ENCODE measurements at places on chromosomes 11 and 22.

GRCh38 chr11:86418917-86419316 is 44.2 kb downstream of the CCDC81 start:
- H3K27me3 ChIP-seq, result no peaks in the 10 kb centered on the region
- H3K36me3 ChIP-seq, result no peaks in the 10 kb centered on the region
- no peaks in the 10 kb centered on the region for H3K4me1 ChIP-seq
- DNase-seq, result no peak
- H3K4me3 ChIP-seq, result no peak overlapping the region
- H3K27ac ChIP-seq, result no peak overlapping the region

GRCh38 chr11:44695169-44695833 is 31.5 kb upstream of the TSPAN18 start:
- H3K27me3 ChIP-seq, result 0 out of 2 replicates have a peak, but pooled peaks cover 2% of the 10 kb centered on the region
- no peak overlapping the region for H3K4me3 ChIP-seq
- H3K4me1 ChIP-seq, result peaks cover 15% of the 10 kb centered on the region

GRCh38 chr11:92048415-92048814 is 176.2 kb upstream of the FAT3 start:
- H3K4me1 ChIP-seq, result no peaks in the 10 kb centered on the region
- H3K4me3 ChIP-seq, result no peak overlapping the region
- H3K27ac ChIP-seq, result no peak overlapping the region

DNA sequence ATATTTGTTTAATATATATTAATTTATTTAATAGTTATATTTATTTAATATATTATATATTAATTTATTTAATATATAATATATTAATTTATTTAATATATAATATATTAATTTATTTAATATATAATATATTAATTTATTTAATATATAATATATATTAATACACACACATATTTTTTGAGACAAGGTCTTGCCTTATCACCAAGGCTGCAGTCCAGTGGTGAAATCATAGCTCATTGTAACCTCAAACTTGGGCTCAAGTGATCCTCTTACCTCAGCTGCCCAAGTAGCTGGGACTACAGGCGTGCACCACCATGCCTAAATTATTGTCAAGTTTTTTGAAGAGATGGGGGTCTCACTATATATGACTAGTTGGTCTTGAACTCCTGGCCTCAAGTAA is 51.4 kb upstream of the DDI1 start:
- no peaks in the 10 kb centered on the region for H3K36me3 ChIP-seq
- DNase-seq, result no peak
- H3K4me3 ChIP-seq, result no peak overlapping the region
- H3K27me3 ChIP-seq, result no peaks in the 10 kb centered on the region
- no peak overlapping the region for H3K27ac ChIP-seq
- no peaks in the 10 kb centered on the region for H3K4me1 ChIP-seq

GRCh38 chr22:43225609-43226008 is 38.7 kb upstream of the TTLL12 start:
- no peaks in the 10 kb centered on the region for H3K27me3 ChIP-seq
- no peak overlapping the region for H3K4me3 ChIP-seq
- no peak for DNase-seq
- H3K4me1 ChIP-seq, result no peaks in the 10 kb centered on the region
- no peak overlapping the region for H3K27ac ChIP-seq

GRCh38 chr22:44721213-44721612 is 19.2 kb downstream of the PRR5 start:
- no peak overlapping the region for H3K4me3 ChIP-seq
- H3K27me3 ChIP-seq, result no peaks in the 10 kb centered on the region
- no peaks in the 10 kb centered on the region for H3K4me1 ChIP-seq
- H3K27ac ChIP-seq, result no peak overlapping the region
- no peak for DNase-seq

- no peak overlapping the region for H3K4me3 ChIP-seq
- H3K27me3 ChIP-seq, result no peaks in the 10 kb centered on the region
- no peak for DNase-seq
- H3K27ac ChIP-seq, result no peak overlapping the region
- H3K36me3 ChIP-seq, result no peaks in the 10 kb centered on the region
- H3K4me1 ChIP-seq, result peaks cover 5% of the 10 kb centered on the region
Observed at GRCh38 chr11:74684661-74685060, 46.6 kb downstream of the CHRDL2 start.

All from SJCRH30 (cell line).